Activated T-helper 2 cell treated with anti-CD3 and anti-CD28 coated beads, Interferon-gamma antibody, Interleukin-2, Interleukin-4, amounts not matched to agents 10 μg/mL and 5 μg/mL and 100 μg/mL, durations not matched to agents 14 hours and 24 hours and 36 hours (primary cell): ENCODE measurements at places on chromosomes 7 and 10.

DNA sequence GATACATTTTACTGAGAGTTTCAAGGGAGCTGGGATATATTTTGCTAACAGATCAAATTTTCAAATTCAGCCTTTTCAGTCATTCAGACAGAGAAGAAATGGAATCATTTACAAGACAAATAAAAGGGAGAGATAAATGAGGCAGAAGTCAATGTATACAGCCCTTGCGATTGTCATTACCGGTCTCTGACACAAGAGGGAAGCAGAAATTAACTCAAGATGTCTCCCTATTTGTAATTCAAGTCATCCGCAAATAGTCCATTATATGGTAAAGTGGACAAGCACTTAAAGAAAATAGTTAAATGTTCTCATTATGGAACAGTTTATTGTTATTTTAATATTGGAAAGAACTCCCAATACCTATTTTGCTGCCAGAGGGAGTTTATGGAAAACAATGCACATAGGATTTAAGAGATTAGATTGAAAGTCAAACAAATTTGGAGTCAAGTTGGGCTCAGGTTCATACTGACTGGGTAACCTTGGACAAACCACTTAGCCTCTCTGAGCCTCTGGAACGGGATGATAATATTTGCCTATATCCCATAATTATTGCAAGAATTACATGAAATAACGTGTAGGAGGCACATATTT is 89.3 kb upstream of the PRKCQ start:
- no peaks in the 10 kb centered on the region for H3K36me3 ChIP-seq
- peaks cover 41% of the 10 kb centered on the region for H3K4me1 ChIP-seq
- H3K27ac ChIP-seq = no peak overlapping the region
- H3K4me3 ChIP-seq = no peak overlapping the region

GRCh38 chr7:16422917-16423316 is 1.6 kb upstream of the CRPPA start:
- no peak overlapping the region for H3K27ac ChIP-seq
- peaks cover 16% of the 10 kb centered on the region for H3K4me1 ChIP-seq
- no peak for DNase-seq
- H3K27me3 ChIP-seq = peaks cover 11% of the 10 kb centered on the region
- no peak overlapping the region for H3K4me3 ChIP-seq
- H3K36me3 ChIP-seq = peaks cover 3% of the 10 kb centered on the region

GRCh38 chr10:26593896-26594295 is 103.6 kb upstream of the PDSS1 start:
- H3K4me1 ChIP-seq = no peaks in the 10 kb centered on the region
- no peaks in the 10 kb centered on the region for H3K36me3 ChIP-seq
- no peak overlapping the region for H3K27ac ChIP-seq
- H3K27me3 ChIP-seq = no peaks in the 10 kb centered on the region
- H3K4me3 ChIP-seq = no peak overlapping the region

DNA sequence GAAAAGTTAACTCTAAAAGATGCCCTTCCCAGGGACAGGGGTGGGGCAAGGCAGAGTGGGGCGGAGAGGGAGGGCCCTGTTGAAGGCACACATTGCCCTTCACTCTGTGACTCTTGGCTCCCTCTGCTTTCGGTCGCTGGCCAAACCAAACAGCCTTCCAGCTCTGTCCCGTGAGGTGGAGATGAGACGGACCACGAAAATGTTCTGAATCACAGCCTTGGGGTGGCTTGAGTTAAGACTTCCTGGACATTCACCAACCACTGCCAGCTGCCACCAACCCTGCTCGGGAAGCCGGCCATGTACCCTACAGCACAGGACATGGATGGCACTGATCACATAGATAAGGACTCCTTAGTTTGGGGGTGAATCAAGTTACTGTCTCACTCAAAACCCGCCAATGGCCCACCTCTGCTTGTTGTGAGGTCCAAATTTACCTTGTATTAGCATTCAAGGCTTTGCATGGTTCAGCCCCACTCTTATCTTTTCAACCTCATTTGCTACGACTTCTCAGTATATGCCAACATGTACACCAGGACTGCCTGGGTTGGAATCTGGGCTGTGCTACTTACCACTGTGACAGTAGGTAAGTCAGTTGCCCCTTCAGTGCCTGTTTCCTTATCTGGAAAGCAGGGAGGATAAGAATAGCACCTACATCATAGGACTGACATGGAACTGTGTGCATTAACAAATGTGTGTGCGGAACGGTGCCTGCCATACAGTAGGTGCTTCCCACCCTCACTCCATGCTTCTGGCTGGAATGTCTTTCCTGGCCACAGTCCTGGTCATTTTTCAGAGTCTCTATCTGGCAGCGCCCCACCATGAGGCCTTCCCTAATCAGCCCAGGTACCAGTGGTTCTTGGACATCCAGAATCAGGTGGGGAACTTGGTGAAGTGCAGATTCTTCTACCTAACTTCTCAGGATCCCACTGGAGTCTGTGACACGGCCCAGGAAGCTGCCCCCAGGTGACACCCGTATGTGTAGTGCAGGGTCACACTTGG is 28.0 kb downstream of the ITPRIP start:
- H3K36me3 ChIP-seq = peaks cover 49% of the 10 kb centered on the region
- no peak overlapping the region for H3K4me3 ChIP-seq
- no peak overlapping the region for H3K27ac ChIP-seq
- peaks cover 32% of the 10 kb centered on the region for H3K4me1 ChIP-seq

- peaks cover 17% of the 10 kb centered on the region for H3K4me1 ChIP-seq
- H3K4me3 ChIP-seq = no peak overlapping the region
- H3K27ac ChIP-seq = no peak overlapping the region
- no peaks in the 10 kb centered on the region for H3K27me3 ChIP-seq
These were observed 30.1 kb downstream of the SFMBT2 start for GRCh38 chr10:7380704-7381241.

DNA sequence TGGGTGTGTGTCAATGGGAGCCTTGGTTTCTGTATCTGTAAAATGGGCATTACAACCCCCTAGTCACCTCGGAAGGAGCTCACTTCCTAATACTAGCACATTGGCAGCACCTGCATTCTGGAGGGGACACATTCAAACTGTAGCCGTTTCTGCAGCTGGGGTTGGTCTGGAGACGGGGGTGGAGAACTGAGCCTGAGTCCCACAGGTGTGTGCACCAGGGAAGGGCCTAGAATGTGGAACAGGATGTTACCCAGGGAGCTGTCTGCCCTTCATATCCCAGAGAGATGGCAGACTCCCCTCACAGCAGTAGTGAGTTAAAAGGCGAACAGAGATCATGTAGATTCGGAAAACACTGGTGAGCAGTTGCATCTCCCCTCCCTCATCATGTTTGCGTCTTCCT is 272.8 kb upstream of the ZNF32 start:
- no peaks in the 10 kb centered on the region for H3K4me1 ChIP-seq
- peaks cover 14% of the 10 kb centered on the region for H3K27me3 ChIP-seq
- DNase-seq = no peak
- H3K36me3 ChIP-seq = no peaks in the 10 kb centered on the region
- H3K4me3 ChIP-seq = no peak overlapping the region

DNA sequence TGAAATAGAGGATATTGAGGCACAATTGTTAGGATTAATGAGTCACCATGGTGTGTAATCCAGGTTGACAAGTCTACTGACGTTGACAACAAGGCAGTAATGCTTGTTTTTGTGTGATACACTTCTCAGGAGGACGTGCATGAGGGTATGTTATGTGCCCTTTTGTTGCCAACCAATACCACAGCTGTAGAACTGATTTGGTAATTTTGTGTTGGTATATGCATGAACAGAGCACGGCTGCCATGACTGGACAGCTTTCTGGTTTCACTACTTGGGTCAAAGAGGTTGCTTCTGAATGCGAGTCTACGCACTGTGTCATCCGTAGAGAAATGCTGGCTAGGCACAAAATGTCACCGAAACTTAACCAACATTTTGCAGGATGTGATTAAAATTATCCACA is 32.9 kb downstream of the PHTF2 start:
- peaks cover 30% of the 10 kb centered on the region for H3K36me3 ChIP-seq
- DNase-seq = no peak
- H3K27me3 ChIP-seq = no peaks in the 10 kb centered on the region
- H3K4me1 ChIP-seq = peaks cover 49% of the 10 kb centered on the region
- no peak overlapping the region for H3K4me3 ChIP-seq

DNA sequence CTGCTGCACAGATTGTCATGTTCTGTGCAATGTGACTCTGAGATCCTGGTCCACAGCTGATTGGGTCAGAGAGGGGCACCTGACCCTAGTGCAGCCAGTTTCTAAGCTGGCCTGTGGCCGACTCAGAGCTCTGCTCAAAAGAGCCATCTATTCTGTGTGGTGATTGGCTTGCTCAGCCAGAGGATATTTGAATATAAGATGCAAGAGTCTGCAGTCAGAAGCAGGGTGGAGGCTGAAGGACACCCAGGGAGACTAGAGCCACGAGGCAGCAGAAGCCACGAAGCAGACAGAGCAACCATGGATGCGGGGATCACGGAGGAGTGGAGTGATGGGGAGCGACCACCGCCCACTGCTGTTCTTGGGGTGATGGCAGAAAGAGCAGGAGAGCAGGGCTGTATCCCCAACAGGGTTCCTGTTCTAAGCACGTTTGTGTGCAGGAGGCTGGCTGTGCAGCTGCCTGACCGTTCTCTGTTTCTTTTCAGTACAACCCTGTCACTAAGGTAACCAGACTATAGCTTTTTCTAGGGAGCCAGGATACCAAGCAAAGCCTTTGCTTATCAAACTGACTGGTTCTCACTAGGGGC is 19.5 kb upstream of the RHEB start:
- no peak overlapping the region for H3K4me3 ChIP-seq
- no peak for DNase-seq
- peaks cover 29% of the 10 kb centered on the region for H3K27me3 ChIP-seq
- H3K36me3 ChIP-seq = no peaks in the 10 kb centered on the region
- peaks cover 3% of the 10 kb centered on the region for H3K4me1 ChIP-seq

DNA sequence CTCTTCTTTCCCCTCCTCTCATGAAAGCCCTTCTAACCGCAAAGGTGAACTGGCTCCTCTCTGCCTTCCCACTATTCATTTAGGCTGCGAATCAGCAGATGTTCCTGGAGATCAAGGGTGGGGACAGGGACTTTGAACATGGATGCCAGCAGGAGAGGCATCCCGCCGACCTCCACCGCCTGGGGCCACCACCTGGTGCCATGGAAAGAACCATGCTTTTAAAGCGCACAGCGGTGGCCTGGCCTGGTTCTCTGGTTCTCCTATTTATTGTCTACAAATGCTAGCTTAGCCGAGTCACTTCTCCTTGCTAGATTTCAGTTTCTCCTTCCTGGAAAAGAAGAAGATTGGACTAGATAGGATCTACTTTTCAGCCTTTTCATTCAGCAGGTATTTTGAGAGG is 43.2 kb upstream of the KCNMA1 start:
- no peak overlapping the region for H3K4me3 ChIP-seq
- H3K36me3 ChIP-seq = no peaks in the 10 kb centered on the region
- peaks cover 2% of the 10 kb centered on the region for H3K27me3 ChIP-seq
- H3K27ac ChIP-seq = no peak overlapping the region
- no peaks in the 10 kb centered on the region for H3K4me1 ChIP-seq

DNA sequence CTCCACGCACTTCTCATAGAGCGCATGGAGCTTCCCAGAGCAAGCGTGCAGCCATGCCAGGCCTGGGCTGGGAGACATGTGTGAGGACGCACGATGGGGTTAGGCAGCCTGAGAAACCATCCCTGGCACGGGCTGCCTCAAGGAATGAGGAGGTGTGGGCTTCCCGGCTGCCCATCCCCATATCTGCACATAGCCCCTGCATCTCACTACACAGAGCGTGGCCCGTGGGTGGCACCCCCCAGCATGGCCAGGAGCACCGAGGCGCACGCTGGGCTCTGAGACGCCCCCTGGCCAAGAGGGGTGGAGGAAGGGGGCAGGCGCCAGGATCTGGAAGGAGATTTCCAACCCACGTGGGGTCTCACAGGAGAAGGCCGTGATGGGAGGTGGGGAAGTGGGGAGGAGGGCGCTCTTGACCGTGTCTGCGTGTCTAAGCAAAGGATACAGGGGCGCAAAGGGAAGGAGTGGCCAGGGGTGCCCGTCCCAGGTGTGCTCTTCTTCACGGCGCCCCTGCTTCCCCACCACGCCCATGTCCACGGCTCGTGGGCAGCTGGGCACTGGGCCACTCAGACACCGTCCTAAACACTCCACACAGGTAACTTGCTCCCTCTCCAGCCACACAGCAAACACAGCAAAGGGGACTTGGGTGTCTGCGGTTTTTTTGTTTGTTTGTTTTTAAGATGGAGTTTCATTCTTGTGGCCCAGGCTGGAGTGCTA is 340.5 kb downstream of the PTPRN2 start:
- no peak overlapping the region for H3K27ac ChIP-seq
- no peaks in the 10 kb centered on the region for H3K27me3 ChIP-seq
- H3K36me3 ChIP-seq = no peaks in the 10 kb centered on the region
- DNase-seq = no peak

DNA sequence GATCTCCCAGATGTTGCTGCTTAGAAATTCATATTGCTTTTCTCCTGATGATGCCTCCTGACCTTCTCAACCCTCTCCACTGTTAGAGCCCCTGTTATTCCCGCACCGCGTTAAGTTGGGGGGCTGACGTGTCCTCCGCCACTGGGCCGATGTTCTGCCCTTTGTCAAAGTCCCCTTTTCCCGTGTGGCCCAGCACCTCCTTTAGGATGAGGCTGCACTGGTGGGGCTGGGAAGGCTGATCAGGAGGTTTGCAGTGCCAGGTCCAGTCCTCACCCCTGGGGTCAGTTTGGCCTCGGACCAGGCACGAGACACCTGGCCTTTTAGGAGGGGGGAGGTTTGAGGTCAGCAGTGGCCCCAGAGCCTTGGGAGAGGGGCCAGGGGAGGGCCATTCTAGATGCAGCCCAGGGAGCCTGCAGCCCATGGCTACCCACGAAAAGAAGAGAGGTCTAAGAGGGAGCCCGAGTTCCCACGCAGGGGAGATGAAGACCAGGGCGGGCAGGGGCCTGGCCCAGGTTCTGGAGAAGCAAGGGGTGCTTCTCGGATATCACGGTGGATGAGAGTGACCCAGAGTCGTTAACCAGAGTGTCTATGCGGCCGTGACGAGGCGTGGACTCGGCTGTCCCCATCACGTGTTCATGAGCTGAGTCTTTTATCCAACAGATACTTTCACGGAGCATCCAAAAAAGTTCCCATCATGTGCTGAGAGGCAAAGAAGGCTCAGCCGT is 150.4 kb downstream of the DNAJB6 start:
- H3K27me3 ChIP-seq = peaks cover 7% of the 10 kb centered on the region
- DNase-seq = no peak
- peaks cover 14% of the 10 kb centered on the region for H3K4me1 ChIP-seq
- peaks cover 8% of the 10 kb centered on the region for H3K36me3 ChIP-seq
- H3K4me3 ChIP-seq = no peak overlapping the region

- H3K27me3 ChIP-seq = no peaks in the 10 kb centered on the region
- no peak for DNase-seq
- H3K4me3 ChIP-seq = no peak overlapping the region
- no peaks in the 10 kb centered on the region for H3K36me3 ChIP-seq
These were observed 22.2 kb downstream of the MRC1 start for GRCh38 chr10:17831341-17831740.
